ENCODE measurements at places on chromosomes 1 and 21.

DNA sequence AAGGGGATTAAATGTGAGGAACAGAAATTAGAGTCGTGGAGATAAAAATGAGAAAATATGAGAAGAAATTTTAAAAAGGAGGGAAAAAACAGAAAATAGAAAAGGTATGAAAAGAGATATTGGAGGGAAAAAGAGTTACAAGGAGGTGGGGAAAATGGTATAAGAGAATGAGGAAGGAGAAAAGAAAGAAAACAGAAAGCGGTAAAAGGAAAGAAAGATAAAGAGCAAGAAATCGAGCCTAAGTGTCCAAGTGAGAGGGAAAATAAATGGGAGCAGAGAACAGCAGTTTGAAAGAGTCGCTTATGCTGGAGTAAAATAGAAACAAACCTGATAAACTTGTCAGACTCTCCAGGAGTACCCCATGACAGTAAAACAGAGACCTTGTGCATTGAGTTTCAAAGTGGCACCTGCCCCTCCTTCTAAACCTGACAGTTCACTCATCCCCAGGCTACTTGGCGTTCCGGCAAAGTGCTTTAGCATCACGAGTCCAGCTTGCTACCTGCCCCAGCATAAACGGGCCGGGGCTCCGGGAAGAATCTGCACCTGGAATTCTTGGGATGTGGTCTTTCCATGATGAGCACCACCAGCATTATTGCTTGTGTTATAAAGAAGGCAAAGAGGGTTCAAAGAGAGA is 585 bp downstream of the NEGR1 start:
- no peak for DNase-seq

GRCh38 chr1:20663969-20664715 is 3.0 kb upstream of the DDOST start:
- DNase-seq: no peak

- no peak for DNase-seq
Measured at GRCh38 chr1:183864611-183865010, 59.7 kb downstream of the RGL1 start.

DNA sequence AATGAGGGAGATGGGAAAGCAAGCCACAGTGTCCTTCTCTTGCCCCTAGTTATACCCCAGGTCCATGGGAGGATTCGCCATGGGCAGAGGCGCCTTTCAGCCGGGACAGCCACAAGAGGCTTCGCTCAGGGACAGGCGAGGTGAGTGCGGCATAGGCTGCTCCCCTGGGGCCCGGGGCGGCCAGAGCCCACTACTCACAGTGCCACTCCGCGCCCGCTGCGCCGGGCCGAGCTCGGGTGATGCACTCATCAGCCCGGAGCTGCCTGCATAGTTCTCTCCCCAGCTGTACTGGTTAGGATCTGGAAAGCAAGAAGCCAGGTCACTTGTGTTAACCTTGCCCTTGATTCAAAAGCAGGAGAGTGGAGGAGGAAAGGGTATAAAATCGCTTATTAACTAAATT is 8.4 kb downstream of the PANK4 start:
- no peak for DNase-seq

GRCh38 chr1:219322766-219323165 is 149.1 kb downstream of the LYPLAL1 start:
- no peak for DNase-seq

DNA sequence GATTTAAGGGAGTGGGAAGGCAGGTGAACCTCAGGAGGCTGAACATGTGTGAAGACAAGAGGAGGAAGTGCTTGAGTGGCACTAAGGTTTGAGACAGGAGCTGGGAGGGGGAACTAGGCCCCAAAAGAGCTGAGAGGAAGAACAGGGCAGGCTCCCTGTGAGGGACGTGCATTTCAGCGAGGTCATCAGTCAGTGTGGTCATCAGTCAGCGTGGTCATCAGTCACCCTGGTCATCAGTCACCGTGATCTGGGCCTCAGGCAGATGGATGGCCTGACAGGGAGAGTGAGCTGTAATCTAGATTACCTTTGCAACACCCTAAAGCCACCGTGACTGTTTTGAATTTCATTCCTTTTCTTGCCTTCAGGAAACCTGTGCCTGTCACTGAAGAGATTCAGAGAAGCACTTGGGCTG is 29.1 kb downstream of the VTCN1 start:
- DNase-seq: no peak

DNA sequence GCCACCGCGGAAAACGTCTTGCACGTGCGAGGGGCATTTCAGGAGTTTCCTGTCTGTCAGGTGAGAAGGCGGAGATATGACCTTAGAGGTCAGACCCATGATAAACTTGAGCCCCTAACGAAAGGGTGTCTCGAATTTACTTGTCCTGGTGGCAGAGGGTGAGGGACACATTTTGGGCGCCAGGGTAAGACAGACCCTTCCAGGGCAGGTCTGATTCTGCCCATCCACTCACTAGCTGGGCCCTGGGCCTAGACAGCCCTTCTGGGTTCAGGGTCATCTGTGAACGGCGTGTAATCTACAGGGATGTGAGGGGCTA is 395 bp upstream of the CSRP1 start:
- DNase-seq: no peak

DNA sequence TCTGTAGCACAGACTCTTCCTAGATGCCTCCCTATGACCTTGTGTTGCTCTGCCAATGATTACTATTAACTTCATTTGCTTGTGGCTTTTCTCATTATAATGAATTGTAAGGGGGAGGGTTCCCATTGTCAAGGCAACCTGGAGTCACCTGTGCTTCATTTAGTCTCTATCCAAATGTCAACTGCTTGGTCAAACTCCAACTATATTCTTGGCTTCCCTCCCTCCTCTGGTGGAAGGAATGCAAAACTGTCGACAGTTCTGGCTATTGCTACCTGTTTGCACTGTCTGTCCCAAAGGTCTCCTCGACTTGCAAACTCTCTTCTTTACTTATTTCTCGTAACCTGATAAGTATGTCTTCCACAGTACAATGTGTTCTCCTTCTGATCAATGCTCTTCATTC is 100.3 kb downstream of the CACNA1E start:
- DNase-seq: no peak

- DNase-seq: no peak
Measured at GRCh38 chr1:38117444-38117887, 70.9 kb upstream of the POU3F1 start.

- DNase-seq: no peak
Measured at GRCh38 chr1:29488086-29488793, 251.9 kb downstream of the PTPRU start.

- DNase-seq: no peak
Measured at GRCh38 chr1:20787840-20788795, 1.0 kb upstream of the HP1BP3 start.

- DNase-seq: no peak
Measured at GRCh38 chr1:15680561-15681348, 3.4 kb upstream of the PLEKHM2 start.

- no peak for DNase-seq
Measured at GRCh38 chr1:210236840-210237409, 4.3 kb downstream of the SERTAD4 start.

DNA sequence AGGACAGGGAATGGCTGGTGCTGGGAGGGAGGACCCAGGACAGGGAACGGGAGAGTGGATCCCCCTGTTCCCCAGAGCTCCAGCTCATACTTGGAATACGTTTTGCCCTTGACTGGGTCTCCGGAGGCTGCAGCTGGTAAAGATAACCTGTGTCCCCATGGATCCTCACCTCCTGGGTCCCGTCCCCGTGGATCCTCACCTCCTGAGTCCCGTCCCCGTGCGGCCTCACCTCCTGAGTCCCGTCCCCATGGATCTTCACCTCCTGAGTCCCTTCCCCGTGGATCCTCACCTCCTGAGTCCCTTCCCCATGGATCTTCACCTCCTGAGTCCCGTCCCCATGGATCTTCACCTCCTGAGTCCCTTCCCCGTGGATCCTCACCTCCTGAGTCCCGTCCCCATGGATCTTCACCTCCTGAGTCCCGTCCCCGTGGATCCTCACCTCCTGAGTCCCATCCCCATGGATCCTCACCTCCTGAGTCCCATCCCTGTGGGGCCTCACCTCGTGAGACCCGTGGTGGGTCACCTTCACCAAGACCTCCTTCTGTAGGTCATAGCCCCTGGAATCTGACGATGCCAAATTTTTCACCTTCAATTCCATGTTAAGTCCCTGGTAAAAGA is 61.4 kb downstream of the SCCPDH start:
- no peak for DNase-seq

GRCh38 chr1:201427963-201428362 is 6.4 kb upstream of the TNNI1 start:
- no peak for DNase-seq

DNA sequence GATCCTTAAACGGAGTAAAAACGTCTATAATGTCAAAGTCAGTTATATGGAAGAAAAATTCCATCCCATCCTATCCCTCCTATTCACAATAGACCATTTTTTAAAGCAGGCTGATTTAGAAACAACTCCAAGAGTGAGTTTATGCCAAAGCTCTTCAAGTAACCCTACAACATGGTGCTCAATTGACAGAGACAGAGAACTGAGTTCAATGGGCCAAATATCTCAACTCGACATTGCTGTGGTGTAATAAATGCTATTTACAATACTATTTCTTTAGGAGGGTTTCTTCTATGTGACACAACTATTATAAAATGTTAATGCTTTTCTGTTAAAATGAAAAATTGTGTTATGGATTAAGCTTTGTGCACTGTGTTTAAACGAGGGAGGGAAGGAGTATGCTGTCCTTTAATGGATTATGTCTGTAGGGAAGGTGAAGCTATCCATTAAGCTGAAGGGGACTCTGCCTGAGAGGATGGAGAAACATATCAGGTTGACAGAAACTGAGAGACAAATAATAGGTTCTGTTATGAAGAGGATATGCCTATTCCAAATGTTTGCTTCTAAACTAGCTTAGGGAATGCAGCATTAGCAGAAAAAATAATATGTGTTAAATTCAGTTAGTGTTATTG is 362.5 kb upstream of the CHRM3 start:
- DNase-seq: no peak

DNA sequence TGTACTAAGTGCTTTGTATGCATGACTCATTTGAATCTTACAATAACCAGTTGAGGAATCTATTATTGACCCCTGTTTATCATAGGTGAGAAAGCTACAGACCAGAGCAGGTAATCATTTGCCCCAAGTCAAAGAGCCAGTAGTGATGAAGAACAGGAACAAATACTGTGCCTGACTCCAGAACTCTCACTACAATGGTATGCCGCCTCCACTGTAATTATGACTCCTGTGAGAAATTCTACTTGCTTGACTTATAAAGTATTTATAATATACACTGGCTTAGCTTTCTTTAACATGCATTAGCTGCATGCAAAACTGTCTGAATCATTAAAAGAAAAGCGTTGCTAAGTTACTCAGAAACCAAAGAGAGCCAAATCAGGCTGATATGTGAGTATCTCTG is 92.6 kb downstream of the ZNF281 start:
- no peak for DNase-seq

GRCh38 chr1:192654591-192655251 is 18.8 kb downstream of the RGS13 start:
- DNase-seq: no peak

DNA sequence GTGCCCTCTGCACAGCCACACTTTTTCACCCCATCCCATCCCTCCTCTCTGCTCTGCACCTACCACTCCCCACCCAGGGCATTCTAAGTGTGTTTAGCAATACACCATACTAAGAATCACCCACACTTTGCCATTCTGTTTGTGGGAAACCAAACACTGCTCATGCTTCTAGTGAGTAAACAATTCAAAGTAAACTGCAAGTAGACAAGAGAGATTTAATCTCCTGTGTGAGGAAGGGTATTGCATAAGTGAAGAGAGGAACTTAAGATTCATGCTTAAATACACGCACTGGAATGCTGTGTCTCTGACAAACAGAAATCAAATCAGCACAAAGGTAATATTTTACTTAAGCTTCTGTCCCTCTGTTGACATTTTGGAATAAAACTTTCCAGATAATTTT is 4.8 kb upstream of the EDARADD start:
- no peak for DNase-seq

DNA sequence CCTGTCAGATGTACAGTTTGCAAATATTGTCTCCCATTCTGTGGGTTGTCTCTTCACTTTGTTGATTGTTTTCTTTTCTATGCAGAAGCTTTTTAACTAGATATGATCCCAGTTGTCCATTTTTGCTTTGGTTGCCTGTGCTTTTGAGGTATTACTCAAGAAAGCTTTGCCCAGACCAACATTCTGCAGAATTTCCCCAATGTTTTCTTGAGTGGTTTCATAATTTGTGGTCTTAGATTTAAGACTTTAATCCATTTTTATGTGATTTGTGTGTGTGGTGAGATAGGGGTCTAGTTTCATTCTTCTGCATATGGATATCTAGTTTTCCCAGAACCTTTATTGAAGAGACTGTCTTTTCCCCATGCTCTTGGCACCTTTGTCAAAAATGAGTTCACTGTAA is 116.9 kb downstream of the DUSP10 start:
- no peak for DNase-seq

DNA sequence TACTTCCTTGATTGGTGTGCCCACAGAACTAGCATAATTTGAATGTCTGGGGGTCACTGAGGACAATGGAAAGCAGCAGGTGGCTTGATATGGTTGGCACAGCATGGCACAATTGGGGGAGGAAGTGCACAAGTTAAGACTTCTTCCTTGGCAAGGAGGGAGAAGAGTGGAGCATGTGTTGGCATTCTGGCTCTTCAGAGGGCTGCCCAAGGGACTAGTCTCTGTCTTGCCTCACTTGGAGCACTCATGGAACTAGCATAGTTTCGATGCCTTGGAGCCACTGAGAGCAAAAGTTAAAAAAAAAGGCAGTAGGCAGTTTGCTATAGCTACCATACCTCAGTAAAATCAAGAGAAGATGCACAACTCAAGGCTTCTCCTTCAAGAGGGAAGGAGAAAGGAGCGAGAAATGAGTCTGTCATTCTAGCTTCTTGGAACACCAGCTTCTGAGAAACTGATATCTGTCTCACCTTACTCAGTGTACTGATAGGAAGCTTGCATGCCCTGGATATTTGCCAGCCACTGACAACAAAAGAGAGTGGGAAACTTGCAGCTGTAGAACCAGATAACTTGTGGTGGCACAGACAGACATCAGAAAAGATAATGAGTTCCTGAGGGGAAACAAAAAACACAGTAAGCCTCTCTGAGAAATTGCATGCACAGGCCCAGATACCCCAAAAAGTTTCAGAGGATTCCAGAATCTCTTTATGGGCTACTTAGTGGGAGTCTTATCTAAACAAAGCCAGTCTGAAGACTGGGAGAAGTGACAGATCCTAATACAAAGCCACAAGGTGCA is 207.5 kb upstream of the SAMSN1 start:
- DNase-seq: no peak

DNA sequence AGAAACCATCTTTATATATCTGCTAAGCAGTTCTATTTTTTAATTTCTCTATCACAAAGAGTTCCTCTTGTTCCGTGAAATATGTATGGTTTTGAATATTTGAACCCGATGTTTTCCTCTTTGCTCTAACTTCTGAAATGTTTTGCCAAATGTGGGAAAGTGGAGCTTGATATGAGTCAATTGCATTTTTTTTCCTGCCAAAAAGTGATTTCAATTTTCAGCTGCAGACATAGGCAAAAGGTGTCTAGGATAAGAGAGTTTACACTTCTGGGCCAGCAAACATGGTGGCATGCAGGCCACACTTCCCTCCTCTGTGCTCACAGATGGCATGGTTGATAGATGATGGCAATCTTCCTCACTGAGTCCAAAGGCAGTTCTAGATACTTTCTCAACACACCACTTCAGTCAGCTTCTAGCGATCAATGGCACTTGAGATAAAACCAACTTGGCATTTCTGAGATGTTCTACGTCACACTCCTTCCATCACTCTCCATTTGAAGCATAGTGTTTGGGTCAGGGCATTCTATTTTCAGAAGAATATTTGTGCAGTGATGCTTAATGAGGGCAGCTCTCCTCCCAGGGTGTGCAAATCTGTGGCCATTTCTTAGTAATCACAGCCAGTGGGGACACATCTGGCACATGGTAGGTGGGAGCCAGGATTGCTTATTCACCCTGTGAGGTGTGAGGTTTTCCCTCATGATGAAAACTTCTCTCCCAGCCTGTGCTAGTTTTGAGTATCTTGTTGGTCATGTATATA is 54.4 kb upstream of the SCAF4 start:
- DNase-seq: no peak
